ENCODE measurements at places on chromosomes 5 and 9.
A peak's percentile ranks its signal among the peaks of the same experiment; 100 is the strongest.

GRCh38 chr5:37582202-37582601, 203.1 kb downstream of the WDR70 start:
- no peak for DNase-seq

DNA sequence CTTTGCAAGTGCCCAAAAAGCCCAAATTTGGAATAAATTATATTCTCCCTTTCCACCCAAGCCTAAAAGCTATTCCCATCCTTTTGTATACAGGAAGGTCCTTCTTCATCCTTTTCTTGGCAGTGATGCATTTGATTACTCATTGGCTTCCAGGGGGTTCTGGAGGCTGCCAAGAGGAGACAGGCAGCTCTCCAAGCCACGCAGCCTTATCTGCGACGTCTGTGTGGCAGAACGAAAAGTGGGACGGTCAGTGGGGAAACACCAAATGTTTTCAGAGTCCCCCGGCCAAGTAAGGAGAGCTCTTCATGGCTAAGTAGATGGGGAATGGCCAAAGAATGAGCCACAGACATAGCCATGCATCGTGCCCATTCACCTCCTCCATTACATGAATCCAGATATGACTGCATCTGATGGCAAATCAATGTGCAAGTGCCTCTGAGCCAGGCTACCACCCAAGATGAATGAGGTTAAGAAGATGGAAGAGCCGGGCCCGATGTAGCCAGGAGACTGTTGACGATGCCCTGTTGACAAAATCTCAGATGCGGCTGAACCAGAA, 12.1 kb downstream of the ADAM19 start:
- DNase-seq = peak; percentile 52

DNA sequence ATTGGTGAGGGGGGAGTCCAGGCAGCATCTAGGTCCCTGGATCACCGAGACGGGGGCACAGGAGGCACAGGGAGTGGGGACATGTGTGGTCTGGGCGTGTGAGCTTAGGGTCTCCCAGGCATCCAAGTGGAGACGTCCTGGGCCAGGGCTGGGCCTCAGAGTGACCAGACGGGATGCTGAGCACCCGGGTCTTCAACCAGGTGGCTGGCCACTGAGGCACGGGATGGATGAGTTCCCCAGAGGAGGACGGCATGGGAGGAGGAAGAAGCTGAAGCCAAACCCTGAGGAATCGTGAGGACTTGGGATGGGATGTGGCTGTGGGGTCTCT, 88.0 kb downstream of the LMX1B start:
- DNase-seq = no peak

DNA sequence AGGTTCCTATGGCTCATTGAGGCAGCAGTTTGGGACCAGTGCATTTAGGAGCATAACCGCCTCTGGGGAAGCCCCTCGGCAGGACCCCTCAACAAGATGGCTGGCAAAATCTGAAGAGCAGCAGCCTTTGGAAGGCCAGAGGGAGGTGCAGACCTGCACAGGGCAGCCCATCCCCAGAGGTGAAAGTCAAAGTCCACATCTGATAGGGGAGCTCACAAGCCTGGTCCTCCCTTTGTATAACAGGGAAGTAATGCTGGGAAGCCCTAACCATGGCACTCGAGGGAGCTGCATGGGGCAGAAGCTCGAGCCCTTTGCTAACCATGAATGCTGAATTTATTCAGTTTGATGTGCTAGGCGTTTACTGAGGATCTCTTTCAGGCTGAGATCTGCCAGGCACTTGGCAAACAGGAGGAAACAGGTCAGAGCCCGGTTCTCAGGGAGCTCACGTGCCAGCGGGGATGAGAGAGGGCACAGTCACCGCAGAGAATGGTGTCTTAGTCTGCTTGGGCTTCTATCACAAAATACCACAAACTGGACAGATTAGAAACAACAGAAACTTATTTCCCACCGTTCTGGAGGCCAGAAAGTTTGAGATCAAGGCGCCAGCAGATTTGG, 114.1 kb downstream of the GABBR2 start:
- no peak for DNase-seq

GRCh38 chr5:55600497-55601203, 65.9 kb upstream of the PLPP1 start:
- peak; percentile 71 for DNase-seq

GRCh38 chr5:133397348-133397747, 215.0 kb downstream of the FSTL4 start:
- DNase-seq = peak; percentile 35

DNA sequence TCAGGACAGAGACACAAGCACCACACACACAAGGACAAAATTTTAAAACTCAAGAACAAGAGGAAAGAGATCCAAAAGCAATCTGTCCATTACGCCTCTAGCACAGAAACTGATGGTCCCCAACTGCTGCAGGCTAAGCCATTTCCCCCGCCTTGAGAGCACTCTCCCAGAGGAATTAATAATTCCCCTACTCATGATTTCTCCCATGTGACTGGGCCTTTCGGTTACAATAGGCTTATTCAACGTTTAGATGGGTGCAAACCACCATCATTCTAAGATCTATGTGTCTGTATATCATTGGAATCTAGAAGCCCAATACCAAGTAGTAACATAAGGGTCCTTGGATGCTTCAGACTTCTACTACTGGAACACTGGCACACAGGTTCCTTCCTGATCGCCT, 18.8 kb downstream of the BRD8 start:
- no peak for DNase-seq

GRCh38 chr5:159230657-159231056, 21.3 kb upstream of the RNF145 start:
- no peak for DNase-seq

DNA sequence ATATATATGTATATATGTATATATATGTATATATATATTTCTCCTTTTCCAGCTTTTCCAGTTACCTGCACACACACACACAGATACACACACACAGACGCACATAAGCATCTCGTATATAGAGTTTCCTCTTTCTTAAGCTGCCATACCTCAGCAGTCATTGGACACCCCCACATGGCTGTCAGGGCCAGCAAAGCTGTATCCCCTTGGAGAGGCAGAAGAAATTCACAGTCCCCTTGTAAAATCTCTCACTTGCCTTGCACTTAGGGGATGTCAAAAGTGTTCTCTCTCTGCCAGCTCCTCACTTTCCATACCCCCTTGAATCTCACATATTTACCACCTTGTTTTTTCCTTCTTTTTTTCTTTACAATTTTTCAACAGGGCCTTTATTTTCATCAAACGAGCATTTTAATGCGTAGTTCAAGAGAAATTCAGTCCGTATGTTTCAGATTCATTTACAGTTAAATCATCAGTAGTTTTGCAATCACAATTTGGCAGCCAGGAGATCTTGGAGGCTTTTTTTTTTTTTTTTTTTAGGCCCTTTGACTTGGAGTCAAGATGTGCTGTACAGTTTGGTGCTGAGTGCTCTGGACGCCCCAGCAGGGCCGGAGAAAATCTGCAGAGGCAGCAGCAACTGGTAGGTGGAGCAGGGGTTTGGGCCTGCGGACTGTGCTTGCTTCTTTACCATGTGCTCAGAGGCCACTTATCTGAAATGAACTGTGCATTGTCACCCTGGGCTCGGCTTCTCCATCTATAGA, 244.9 kb upstream of the KLF4 start:
- peak; percentile 72 for DNase-seq

GRCh38 chr9:112059145-112059965, 115.7 kb downstream of the SUSD1 start:
- no peak for DNase-seq

DNA sequence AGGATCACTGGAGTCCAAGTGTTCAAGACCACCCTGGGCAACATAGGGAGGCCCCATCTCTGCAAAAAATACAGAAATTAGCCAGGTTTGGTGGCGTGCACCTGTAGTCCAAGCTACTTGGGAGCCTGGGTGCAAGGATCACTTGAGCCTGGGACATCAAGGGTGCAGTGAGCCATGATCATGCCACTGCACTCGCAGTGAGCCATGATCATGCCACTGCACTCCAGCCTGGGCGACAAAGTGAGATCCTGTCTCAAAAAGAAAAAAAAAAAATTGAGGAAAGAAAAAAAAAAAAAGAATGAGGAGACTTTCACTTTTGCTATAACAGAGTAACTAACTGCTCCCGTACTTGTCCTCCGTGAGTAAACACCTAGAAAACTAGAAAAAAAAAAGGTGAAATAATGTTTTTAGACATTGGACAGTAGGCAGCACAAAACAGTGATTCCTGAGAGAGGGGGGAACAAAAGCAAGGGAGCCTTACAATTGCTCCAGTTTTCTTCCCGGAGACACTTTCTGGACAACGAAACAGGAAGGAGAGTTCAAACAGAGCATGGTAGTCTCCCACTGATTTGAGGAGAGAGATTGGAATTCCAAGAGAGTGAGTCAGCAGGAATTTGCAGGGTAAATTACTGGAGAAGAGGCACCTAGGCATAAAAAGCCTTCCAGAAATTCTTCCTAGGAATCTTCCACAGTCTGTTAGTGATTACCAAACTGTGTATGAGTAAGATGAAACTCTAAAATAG, 6.9 kb upstream of the ZBTB5 start:
- DNase-seq = peak; percentile 43

DNA sequence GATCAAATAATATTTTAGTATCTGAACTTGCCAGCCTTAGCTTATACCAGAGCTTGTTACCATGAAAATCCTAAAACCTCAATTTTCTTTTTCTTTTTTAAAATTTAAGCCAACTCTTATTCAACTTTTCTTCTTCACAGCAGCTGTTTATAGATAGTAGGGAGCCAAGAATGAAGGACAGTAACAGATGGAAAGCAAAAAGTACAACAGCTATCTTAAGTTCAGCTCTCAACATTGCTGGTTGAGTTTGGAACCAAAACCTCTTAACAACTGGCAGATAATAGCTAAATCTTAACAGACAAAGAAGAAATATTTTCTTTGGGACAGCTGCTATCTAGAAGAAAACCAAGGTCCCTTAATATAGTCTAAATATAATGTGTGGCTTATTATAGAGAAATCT, 74.7 kb downstream of the PJA2 start:
- peak; percentile 92 for DNase-seq

DNA sequence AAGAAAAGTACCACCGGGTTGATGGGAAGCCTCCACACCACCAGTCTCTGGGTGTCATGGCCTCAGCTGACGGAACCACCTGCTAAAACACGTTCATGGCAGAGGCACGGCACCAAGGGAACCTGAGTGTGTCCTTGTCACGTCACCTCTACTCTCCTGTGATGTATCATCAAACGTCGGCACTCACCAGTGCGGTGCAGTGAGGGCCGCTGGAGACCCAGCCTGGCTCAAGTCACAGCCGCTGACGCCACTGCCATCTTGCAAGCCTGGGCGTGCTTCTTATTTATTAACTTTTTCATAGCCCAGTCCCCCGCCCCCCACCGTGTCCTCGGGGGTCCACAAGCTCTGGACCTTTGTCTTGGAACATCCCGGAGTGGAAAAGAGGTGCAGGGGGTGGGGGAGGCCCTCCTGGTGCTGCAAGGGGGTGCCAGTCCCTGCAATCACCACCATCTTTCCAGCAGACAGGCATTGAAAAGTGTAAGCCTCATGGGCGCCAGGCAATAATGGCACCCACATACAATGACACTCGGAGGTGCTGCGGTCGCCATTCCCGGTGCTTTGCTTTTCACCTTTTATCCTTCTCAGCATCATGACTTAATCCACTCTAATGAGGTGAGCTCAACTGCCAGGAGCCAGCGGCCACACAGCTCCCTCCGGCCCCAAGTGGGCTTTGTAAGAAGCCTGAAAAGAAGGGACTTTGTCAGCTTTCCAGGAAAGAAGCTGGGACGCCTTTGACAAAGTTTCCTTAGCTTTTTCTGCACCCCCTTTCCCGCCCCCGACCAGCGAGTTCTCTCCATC, 202.3 kb upstream of the IRX1 start:
- DNase-seq = no peak

DNA sequence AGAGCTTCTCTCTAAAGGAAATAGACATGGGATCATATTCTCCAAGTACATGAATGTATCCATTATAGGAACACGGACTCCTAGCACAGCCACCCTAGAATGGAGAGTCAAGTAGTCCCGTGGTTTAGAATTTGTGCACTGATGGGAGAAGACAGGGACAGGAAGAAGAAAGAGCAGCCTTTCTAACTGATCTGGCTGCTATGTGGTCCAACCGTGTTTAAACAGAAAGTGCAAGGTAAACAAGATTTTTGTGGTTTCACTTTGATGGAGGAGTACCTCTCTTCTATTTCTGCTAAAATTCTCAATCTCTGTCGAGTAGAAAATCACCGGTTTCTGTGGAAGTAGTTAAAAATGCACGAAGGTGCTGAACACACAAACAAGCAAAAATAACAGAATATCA, 171.3 kb downstream of the ST8SIA4 start:
- no peak for DNase-seq

GRCh38 chr9:108525186-108525585, 330.6 kb downstream of the ACTL7B start:
- DNase-seq = no peak

GRCh38 chr5:91514400-91514799, 131.3 kb upstream of the ARRDC3 start:
- DNase-seq = no peak

DNA sequence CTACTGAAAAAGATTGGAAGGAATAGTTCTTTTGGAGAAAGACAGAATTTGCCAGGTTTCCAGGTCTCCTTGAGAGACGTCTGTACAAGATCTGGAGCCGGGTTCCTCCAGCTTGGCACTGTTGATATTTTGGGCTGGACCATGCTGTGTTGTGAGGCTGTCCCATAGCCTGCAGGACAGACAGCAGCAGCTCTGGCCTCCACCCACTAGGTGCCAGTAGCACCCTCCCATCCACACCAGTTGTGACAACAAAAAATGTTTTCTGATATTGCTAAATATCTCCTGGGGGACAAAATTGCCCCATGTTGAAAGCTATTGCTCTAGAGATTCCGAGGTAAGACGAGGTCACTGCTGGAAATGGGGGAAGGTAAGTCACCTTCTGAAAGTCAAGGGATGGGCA, 287.7 kb upstream of the DAP start:
- DNase-seq = no peak

- DNase-seq = no peak
Observed at GRCh38 chr5:143593723-143594122, 190.2 kb upstream of the NR3C1 start.

- DNase-seq = peak; percentile 78
Observed at GRCh38 chr5:139660923-139661814, 13.0 kb downstream of the CXXC5 start.

DNA sequence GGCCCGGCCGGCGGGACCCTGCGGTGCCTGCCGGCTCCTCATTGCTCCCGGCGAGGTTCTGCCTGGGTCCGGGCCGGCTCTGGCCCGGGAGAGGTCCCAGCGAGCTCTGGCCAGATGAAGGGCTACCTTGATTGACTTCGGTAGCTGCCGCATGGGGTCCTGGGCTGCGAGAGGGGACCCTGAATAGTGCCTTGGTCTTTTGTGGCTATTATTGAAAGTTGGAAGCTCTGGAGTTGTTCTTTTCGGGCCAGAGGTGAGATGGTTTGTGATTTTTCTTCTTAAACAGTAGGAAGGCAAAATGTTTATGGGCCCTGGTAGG, 635 bp downstream of the NAA35 start:
- DNase-seq = no peak

All from tongue (tissue), 3 donors.